ENCODE measurements at places on chromosomes 13 and 19.

DNA sequence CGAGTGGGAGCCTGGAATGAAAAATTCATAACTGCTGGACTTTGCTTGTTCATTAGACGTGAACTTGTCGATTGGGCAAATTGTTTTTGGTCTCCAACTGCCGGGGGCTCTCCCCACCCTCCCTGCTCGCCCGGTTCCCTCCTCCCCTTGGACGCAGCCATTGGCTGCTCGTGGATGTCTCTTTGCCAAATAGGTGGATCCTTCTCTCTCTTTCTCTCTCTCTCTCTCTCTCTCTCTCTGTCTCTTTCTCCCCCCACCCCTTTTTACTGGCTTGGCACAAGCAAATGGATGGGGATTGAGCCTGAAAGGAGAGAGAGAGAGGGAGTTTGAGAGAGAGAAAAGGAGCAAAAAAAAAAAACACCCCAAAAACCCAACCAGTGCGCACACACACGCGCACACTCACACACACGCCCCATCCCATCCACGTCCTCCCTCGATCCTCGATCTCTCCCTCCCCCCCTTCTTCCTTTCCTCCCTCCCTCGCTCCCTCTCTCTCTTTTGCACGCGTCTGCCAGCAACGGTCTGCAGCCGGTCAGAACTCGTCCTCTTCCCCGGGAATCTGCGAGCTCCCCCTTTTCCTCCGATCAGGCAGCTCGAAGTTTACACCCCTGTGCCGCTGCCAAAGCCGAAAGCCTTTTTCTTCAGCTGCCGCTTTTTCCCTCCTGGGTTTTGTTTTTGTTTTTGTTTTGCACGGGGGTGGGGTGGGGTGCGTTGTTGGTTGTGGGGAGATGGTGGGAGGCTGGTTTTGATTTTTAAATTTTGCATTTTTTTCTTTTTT, 27.8 kb downstream of the NFIX start:
- DNase-seq: no peak

- DNase-seq: no peak
These were observed 138.2 kb downstream of the SLC7A1 start for GRCh38 chr13:29457299-29457698.

DNA sequence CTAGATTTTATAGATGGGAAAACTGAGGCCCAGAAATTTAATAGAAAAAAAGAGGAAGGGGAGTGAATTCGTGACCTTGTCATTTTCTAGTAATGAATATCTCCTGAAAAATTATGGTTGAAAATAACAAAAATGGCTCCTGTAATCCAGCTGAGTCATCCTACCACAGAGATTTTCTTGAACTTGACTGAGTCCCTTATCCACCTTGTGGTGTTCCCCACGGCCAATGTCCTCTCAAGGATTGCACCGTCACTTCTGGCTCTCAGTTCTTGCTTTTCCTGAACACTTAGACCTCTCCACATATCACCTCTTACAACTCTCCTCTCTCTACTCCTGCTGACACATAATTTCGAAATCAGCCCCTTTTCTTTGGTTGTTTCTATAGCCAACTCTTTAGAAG, 1.2 kb upstream of the KATNAL1 start:
- no peak for DNase-seq

DNA sequence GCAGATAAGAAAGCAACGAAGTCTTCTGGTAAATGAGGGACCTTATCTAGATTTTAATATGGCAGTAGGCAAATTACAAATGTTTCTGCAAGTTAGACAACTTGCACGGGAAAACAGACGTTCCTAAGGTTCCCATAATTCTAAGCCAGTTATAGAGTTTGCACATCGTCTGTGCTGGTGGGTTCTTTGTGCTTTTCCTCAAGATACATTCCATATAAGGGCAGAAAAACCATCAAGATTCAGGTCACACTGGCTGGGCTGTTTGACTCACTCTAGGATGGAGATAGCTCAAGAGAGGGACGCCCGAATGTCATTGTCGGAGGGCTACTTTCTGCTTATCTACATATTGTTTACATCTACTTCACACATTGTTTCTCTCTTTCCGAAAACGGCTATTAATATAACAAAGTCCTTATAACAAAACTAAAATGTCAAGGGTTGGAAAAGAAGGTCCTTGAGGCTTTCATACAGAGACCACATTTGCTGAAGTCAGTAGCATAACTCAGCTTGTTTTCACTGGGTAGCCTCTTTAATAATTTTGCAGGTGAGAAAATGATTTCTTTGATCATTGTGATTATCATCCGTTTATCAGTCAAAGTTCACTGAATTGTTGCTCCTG, 44.4 kb downstream of the SOX1 start:
- no peak for DNase-seq

DNA sequence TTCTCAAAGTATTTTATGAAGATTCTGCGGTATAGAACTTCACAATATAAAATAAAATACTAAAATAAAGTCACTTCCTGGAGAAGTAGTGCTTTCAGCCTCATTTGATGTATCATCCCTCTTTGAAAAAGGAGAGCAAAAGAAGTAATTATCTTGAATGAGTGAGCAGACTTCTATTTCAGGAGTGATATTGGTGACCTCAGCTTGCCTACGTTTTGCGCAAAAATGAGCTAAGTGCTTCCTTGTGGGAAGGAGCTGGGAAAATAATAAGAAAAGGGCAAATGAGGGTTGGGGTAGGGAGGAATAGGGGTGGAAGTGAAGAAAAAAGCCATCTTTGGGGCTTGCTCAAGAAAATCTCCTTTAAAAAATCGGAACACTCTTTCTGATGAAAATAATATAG, 1773.6 kb downstream of the OLFM4 start:
- DNase-seq: no peak

- DNase-seq: no peak
These were observed 20.8 kb downstream of the C13orf46 start for GRCh38 chr13:113952983-113953520.

All from CD4-positive, alpha-beta T cell treated with Interleukin-1 beta for 1 hour (primary cell).